Left kidney (tissue), 8 donors: ENCODE measurements at places on chromosomes 3 and 15.

- DNase-seq = no peak
Observed at GRCh38 chr15:77461486-77461885, 40.8 kb downstream of the HMG20A start.

DNA sequence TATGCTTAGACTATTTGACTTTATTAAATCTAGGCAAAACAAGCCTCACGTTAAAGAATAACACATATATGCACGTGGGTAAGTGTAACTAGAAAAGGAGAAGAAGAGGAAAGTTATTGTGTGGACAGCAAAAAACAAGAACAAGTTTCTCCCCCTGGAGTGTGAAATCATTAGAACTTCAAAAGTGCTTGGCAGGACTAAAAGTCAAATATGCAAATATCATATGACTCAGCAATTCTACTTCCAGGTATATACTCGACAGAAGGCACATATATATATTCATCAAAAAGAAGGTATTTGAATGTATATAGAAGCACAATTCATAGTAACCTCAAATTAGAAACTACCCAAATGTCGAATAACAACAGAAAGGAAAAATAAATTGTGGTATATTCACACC, 68.9 kb upstream of the STXBP5L start:
- no peak for DNase-seq

GRCh38 chr3:172181932-172182586, 142.7 kb downstream of the FNDC3B start:
- DNase-seq = no peak

GRCh38 chr3:21142949-21143348, 608.1 kb downstream of the ZNF385D start:
- DNase-seq = no peak

DNA sequence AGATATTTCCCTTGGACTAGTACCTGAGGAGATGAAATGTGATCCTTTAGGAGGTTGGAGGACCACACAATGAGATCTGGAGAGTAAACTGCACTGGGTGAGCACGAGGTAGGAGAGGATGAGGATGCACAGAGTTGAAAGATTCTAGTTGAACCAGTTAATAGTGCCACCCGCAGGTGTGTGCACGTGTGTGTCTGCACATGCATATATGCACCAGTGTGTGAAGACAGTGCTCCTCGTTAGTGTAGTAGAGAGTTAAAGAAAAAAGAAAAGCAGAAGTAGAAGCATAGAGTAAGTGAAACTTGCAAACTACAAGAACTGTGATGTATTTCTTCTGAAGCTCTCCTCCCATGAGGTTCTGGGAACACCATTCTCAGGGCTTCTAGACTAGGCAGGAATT, 8.4 kb downstream of the MED12L start:
- no peak for DNase-seq

DNA sequence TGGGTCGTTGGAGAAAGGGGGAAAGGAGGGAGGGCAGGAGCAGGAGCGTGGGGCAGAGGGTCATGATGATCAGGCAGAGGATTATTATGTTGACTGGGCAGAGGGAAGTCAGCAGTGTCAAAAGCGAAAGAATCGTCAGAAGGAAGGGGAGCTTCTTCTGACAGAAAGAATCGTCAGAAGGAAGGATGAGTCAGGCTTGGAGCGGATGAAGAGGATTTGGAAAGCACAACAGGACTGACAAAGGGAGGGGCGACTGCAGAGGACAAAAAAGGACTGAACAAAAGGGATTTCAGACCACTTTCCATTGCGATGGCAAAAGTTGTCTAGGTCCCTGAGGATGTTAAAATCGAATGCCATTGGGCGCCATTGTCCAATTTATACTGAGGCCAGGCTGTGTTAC, 1053.5 kb downstream of the SI start:
- DNase-seq = no peak
